ENCODE measurements at places on chromosomes 2 and 18. TPM values are rescaled to one million over a fixed set of nuclear protein-coding genes. Genes with fewer than 3 reads are reported as not detected.
A peak's percentile ranks its signal among the peaks of the same experiment; 100 is the strongest.

Gene MYO7B
- total RNA-seq, result 0.13 TPM

Gene ICOS
- total RNA-seq, result 37.8 TPM

Gene CDH7
- not detected for total RNA-seq

Gene MC2R
- total RNA-seq, result not detected

Gene CD8B
- total RNA-seq, result 50.8 TPM

DNA sequence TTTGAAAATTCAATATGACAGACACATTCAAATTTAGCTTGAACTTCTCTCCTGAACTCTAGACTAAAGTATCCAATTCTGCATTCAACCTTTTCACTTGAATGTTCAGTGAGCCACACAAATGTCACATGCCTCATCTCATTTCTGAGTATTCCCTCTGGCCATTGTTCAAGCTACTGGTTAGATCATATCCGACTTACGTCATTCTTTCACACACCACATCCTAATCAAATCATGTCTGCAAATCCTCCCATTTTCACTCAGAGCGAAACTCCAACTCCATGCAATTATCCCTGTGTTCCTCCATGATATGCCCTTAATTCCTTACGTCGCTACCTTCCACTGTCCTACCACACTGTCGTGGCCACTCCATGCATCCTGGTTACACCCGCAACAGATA is 425.1 kb downstream of the CBLN2 start:
- DNase-seq, result no peak

DNA sequence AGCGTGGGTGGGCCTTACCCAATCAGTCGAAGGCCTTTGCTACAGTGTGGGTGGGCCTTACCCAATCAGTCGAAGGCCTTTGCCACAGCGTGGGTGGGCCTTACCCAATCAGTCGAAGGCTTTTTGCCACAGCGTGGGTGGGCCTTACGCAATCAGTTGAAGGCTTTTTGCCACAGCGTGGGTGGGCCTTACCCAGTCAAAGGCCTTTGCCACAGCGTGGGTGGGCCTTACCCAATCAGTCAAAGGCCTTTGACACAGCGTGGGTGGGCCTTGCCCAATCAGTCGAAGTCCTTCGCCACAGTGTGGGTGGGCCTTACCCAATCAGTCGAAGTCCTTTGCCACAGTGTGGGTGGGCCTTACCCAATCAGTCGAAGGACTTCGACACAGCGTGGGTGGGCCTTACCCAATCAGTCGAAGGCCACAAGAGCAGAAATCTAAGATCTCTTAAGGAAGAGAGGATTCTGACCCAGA is 16.3 kb upstream of the GAL3ST2 start:
- DNase-seq, result no peak

GRCh38 chr18:434410-434809 is 66.1 kb downstream of the COLEC12 start:
- DNase-seq, result no peak

DNA sequence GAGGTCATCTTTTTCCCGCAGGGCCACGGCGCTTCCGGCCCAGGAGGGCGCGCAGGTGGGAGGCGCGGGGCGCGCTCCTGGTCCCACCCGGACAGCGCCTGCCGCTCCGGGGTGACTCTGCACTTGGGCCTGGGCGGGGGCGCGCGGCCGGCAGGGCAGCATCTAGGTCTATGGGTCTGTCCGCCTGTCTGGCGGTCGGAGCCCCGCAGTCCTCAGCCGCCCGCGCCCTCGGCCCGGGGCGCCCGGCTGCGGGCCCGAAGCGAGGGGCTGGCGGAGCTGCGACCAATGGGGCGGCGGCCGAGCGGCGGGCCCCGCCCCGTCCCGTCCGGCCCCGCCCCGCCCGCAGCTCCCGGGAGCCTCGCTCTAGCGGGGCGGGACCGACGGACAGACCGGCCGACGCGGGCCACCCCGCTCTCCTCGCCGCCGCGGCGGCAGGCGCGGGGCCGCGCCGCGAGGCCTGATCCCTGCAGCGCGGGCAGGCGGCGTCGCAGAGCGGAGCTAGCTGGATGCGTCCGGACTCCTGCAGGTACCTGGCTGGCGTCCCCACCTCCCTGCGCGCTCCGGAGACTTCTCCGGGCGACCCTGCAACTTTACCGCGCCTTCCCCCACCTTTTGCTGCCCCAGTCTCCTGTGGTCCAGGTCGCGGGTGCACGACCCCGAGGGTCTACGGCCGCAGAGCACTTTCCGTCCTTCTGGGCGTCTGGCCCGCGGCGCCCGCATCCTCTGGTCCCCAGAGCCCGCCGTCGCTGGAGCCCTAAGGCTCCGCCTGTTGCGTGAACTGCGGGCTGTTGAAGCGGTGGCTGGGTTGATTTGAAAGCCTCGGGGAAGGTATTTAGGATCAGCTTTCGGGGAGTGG is at the start of gene KCNS3:
Gene KCNS3 (plus strand): TSS at position 387 of the 856 bp plus-strand sequence. CDS start 52,342 bp downstream, outside the sequence.
- DNase-seq, result no peak

DNA sequence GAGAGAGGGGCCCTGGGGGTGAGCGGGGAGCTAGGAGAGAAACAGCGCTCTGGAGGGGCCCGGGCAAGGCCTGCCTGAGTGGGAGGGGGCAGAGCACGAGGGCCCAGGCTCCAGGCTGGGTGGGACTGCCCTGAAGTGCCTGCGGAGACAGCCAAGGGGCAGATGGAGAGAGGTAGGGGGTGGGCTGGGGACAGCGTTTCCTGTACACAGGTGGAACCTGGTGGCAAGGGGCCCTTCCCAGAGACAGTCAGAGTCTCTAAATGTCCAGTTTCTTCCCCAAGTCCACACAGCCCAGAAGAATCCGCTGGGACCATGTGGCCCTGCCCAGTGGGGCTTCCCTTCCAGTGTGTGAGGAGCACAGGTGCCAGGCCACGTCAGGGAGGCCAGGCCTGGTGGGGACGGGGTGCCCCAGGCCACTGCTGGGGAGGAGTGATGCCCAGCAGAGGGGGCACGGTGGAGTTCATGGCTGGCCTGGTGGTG is 1.7 kb upstream of the GPR35 start:
- DNase-seq, result no peak

GRCh38 chr2:71824436-71824835 is 323.2 kb downstream of the CYP26B1 start:
- DNase-seq, result no peak

- DNase-seq, result no peak
Observed at GRCh38 chr2:17313261-17313660, 205.0 kb downstream of the RAD51AP2 start.

- no peak for DNase-seq
Observed at GRCh38 chr18:62394006-62394763, 69.1 kb downstream of the TNFRSF11A start.

- DNase-seq, result no peak
Observed at GRCh38 chr2:50863856-50864255, 168.1 kb downstream of the NRXN1 start.

DNA sequence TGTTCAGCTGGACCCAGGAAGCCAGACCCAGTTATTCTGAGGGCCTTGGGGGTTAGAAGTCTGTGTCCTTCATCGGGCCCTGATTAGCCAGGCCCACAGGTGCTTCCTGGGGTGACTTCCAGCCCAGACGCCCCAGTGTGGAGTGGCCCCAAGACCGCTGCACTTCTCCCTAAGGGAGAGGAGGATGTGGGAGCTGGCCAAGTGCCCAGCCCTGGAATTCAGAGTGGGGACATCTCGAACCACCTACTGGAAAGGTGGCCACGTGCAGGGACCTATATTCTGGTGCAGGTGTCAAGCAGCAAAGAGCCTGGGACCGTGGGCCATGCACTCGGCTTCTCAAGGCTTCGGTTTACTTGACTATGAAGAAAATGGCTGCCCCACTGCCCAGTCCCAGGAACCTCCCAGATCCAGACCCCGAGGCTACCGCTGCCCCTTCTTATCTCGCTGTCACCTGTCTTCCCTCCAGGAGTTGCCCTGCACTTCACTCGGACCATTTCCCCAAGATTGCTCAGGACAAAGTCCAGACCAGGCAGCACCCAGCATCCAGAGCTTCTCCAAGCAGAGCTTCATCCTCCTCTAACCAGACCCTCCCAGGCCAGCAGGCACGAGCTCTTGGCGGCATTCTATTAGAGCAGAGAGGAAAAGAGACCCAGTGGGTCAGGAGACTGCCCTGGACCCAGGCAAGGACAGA is 142.8 kb upstream of the ID2 start:
- DNase-seq, result no peak

DNA sequence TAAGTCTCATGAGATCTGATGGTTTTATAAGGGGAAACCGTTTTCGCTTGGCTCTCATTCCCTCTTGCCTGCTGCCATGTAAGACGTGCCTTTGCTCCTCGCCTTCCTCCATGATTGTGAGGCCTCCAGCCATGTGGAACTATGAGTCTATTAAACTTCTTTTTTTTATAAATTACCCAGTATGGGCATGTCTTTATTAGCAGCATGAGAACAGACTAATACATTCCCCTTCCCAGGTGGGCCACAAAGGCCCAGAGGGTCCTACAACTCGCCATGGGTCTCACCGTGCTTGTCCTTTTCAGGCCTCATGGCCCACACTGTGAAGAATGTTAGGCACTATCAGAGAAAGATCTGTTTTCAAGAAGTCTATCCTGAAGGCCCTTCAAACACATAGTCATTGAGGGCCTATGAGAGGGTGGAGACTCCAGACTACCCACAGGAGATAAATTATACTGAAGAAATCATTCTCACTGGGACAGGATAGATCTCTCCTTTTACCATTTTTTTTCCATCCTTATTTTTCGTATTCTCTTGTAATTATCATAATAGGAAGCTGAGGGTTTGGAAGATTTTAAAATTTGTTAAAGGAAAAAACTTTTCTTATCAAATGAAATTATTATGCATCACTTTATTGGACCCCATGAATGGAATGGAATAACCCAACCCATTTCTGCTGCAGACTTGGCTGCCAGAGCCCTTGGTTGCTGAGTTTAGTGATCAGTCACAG is 91.0 kb upstream of the MSH2 start:
- no peak for DNase-seq

DNA sequence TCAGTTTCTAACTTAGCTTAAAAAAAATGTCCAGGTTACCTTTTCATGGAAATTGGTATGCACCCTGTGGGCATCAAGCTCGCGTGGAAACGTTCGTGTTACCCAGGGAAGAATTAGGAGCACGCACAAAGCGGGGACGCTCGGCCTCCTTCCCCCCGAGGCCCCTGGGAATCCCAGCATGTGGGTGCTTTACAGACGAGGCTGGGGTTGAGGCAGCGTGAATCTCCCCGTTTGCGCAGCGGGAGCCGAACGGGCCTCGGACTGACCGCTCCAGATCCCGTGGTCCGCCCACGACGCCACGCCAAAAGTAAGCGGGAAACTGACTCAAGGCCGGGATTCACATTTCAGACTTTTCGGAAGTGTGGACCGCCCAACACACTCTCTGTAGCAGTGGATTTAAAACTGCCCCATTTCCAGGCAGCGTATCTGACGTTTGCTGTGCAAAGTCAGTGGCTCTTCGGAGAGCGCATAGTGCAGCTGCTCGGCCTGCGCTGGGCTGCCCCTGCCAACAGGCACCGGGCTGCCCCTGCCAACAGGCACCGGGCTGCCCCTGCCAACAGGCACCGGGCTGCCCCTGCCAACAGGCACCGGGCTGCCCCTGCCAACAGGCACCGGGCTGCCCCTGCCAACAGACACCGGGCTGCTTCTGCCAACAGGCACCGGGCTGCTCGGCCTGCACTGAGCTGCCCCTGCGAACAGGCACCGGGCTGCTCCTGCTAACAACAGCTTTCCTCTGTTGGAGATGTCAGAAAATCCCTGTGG is 49.7 kb downstream of the SH3YL1 start:
- DNase-seq, result no peak

- DNase-seq, result no peak
Observed at GRCh38 chr2:241072151-241072550, 29.9 kb downstream of the MTERF4 start.

GRCh38 chr18:75635096-75635495 is 207.6 kb upstream of the SMIM21 start:
- DNase-seq, result no peak

GRCh38 chr18:54622084-54622483 is 31.0 kb downstream of the DYNAP start:
- DNase-seq, result no peak

DNA sequence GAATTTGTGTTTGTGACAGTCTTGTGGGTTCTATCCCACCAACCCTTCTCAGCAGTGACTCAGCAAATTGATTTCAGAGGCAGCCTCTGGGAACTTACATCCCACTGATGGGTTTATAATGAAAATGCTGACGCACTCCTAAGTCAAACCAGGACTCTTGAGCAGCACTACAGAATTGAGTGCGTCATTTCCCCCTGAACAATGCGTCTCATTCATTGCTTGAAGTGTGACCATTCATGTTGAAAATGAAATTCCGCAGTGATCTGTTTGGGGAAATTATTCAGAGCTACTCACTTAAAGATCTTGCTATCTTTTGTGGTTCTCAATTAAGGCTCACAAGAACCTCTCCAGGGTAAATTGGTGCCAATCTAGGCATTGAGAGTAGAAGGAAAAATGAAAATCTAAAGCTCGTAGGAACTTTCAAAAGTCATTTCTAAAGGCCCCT is 417.7 kb upstream of the SLC14A2 start:
- DNase-seq, result no peak

DNA sequence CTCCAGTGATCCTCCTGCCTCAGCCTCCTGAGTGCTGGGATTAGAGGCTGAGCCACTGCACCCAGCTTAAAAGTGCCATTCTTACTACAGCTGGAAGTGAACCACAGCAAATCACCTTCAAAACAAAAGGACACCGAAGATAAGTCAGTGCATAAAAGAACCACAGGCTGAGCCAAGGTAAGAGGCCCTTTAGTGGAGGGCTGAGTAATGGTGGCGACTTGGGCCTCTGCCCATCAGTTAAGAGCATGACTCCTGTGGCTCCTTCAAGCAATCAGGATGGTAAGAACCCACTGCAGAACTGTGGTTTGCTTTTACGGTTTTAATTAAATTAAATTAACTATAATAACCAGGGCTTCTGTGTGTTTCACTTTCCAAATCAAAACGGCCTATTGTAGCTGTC is 75.1 kb downstream of the CTAGE1 start:
- DNase-seq, result peak; percentile 71

- DNase-seq, result no peak
Observed at GRCh38 chr2:122341007-122341406, 585.6 kb downstream of the TSN start.

- no peak for DNase-seq
Observed at GRCh38 chr2:69810550-69810949, 18.9 kb upstream of the GMCL1 start.

GRCh38 chr2:181124497-181124896 is 144.1 kb downstream of the UBE2E3 start:
- DNase-seq, result no peak

Measured in T-cell (primary cell).